ENCODE measurements at places on chromosomes 2 and 18. TPM values are rescaled to one million over a fixed set of nuclear protein-coding genes. Genes with fewer than 3 reads are reported as not detected.

Gene INHA
- total RNA-seq: 0.50 TPM

Gene CDH20
- under 0.01 TPM for total RNA-seq

Gene ZNF407
- total RNA-seq: 18.9 TPM

Gene TM4SF20
- total RNA-seq: not detected

Gene IL1B
- 1.7 TPM for total RNA-seq

Gene FAM117B
- total RNA-seq: 1.9 TPM

Gene GCC2
- 30.4 TPM for total RNA-seq

Gene IL36G
- total RNA-seq: not detected

Gene AMER3
- not detected for total RNA-seq

Gene RBBP8
- 37.2 TPM for total RNA-seq

Gene SRSF7
- 207 TPM for total RNA-seq
